ENCODE measurements at places on chromosomes 11 and 22. TPM values are rescaled to one million over a fixed set of nuclear protein-coding genes. Genes with fewer than 3 reads are reported as not detected.

GRCh38 chr11:113072237-113072858 lies 111.1 kb downstream of the NCAM1 start:
- DNase-seq: no peak

GRCh38 chr11:94302776-94303175 lies 1.6 kb upstream of the IZUMO1R start:
- no peak for DNase-seq

GRCh38 chr11:75041263-75041662 lies 52.5 kb downstream of the NEU3 start:
- no peak for DNase-seq

- DNase-seq: no peak
Measured at GRCh38 chr22:31927562-31927961, 16.8 kb upstream of the YWHAH start.

DNA sequence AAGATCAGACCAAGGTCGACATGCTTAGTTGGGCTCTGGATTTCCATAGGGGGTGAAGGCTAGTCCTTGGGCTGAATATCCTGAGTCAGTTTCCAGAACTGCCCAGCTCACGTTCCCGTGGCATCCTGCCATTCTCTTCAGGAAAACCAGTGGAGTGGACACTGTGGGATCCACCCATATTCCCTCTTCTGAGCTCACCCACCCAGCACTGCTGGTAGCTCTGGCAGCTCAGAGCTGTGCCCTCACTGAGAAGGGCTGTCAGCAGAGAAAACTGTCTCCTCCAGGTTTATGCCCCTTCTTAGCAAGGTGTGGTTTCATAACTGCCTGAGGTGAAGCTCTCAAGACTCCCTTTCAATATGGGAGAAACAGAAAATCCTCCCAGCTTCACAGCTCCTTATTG lies 111.7 kb downstream of the GGTLC2 start:
- no peak for DNase-seq

DNA sequence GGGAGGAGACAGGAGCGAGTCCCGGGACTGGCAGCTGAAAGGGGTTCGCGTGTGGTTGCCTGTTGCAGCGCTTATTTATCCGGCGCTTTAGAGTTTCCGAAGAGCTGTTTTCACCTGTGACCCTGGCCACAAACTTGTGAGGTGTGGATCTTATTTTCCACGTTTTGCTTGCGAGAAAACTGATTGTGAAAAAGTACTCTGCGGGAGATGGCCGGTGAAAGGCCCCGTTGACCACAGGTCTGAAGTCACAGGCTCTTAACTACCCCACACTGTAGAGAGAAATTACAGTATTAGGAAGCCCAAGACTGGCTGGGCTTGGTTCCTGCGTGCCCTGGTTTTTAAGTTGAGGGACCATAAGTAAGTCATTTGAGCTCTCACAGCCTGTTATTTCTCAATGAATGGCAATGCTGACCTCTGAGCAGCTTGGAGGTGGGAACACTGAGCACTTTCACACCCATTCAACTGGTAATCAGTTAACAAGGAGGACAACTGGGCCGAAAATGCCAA lies 379 bp upstream of the RAB38 start:
- no peak for DNase-seq

DNA sequence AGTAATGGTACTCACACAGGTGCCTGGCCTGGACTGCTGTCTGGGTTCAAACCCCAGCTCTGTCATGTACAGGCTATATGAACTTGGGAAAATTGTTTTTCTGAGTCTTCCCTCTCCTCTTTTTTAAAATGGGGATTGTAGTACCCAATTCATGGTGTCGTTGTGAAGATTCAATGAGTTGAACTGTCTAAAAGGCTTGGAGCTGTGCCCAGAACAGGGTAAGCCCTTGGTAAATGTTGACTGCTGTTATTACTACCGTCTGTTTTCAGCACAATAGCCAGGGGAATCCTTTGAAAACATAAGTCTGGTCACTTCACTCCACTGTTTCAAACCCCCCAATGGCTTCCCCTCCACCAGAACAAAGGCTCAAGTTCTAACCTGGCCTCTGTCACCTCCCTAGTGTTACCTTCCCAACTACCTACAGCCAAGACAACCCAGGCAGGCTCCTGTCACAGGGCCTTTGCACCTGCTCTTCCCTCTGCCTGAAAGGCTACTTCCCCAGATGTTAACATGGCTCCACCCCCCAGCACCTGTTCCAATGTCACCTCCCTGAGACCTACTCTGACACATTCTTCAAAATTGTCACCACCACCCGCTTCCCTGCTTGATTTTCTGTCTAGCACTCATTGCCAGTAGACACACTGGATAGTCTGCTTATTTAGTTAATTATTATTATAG lies 152.8 kb downstream of the CHST1 start:
- no peak for DNase-seq

DNA sequence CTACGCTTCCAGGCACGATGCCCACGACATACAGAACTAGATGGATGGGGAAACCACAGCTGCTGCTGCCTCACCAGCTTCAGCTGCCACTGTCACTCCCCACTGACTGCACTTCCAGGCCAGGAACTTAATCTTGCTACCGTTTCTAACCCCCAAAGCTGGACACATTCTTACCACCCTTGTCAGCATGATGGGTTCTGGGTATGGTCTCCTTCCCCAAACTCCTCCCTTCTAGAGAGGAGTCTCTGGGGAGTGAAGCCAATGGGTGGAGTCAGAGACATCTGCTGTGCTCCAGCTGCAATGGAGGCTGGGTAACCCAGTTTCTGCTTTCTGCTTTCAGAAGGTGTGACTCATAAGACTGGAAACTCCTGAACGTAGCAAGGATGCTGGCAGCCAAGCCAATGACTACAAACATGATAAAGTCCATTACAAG lies 87.0 kb upstream of the THY1 start:
- no peak for DNase-seq

GRCh38 chr11:30811226-30811755 lies 225.1 kb upstream of the MPPED2 start:
- DNase-seq: no peak

DNA sequence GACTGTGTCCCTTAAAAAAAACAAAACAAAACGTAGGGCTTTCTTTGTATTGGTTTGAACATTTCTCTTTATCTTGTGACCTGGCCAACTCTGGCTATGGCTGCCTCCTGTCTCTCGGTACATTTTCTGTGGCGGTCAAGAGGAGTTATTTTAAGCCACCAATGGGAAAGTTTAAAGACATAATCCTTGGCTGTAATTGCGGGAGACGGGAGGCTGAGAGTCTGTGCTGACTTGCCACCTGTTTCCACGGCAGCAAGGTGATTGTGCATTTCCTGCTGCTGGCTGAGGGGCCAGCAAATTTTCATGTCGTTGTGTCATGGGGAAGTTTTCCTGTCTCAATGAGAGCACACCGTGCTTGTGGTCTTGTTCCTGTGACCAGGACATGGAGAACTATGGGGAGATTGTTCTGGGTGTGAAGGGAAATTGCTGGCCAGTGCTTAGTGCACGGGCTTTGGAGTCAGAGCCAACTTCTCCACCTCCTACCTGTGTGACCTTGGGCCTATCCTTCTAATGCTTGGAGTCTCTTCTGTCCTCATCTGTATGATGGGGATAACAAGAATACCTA lies 11.0 kb downstream of the PTPRJ start:
- peak; percentile 72 for DNase-seq

DNA sequence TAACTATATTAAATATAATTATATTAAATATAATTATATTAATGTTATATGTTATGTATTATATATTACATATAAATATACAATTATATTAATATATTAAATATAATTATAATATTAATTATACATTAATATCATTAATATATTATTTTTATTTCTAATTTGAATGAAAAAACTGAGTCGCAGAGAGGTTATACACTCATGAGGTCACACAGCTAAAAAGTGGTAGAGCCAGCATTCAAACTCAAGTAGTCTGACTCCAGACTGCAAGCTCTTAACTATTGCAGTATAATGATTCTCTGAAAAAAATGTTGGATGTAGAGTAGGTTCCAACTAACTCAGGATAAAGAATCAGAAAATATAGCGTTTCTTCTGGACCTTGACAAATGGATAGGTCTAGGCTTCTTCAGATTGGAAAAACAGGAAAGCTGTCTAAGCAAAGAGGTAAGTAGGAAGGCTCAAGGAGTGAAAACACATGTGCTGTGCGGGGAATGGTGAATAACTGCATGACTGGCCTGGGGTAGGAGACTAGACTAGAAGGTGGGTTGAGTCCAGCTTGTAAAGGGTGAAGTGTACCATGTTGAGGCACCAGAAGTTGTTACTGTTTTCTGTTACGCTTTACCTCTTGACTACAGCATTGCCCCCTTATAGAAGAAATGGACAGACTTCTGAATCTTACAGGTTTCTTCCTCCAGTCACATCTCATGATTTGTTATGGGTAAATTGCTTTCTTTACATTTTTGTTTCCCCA lies 80.3 kb downstream of the TRIM44 start:
- no peak for DNase-seq

- DNase-seq: no peak
Measured at GRCh38 chr11:30349885-30350284, 27.0 kb downstream of the ARL14EP start.

GRCh38 chr11:105738986-105739795 lies 129.3 kb downstream of the GRIA4 start:
- no peak for DNase-seq

DNA sequence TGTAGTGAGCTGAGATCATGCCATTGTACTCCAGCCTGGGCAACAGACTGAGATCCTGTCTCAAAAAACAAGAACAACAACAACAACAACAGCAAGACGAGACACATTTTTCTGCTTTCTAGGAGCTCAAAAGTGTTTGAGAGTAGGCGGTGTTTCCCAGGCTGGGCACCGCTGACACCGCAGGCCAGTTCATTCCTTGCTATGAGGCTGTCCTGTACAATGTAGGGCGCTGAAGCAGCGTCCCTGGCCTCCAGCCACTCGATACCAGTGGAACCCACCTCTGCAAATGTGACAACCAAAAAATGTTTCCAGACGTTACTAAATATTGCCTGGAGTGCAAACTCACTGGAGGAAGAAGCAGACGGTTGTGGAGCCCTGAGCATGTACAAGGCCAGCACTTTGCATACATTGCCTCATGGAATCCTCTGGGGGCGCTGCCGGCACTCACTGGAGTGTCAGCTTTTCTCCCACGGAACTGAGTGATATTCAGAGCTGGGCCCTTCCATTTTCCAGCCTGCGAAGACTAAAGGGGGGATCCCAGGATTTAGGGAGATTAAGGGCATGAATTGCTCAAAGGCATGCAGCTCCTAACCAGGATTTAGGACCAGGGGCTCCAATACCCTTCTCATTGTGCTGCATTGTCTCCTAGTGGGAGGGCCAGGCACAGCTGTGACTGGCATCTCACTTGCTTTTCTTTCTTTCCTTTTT lies 5.8 kb upstream of the MIEF1 start:
- peak; percentile 84 for DNase-seq

DNA sequence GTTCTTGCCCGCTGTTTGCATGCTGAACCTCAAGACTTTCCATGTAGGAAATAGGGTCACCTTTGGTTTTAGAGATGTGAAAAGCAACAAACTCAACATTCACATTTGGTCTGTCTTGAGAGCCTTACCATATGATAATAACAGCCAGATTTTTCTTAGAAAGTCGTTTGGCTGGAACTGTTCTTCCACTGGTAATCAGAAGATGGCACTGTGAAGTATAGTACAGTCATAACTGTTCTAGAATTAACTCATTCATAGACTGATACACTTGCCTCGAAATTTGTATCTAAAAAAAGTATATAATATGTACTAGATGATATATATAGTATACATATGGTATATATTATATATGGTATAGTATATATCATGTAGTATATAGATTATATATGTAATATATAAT lies 12.3 kb downstream of the LUZP2 start:
- DNase-seq: no peak

DNA sequence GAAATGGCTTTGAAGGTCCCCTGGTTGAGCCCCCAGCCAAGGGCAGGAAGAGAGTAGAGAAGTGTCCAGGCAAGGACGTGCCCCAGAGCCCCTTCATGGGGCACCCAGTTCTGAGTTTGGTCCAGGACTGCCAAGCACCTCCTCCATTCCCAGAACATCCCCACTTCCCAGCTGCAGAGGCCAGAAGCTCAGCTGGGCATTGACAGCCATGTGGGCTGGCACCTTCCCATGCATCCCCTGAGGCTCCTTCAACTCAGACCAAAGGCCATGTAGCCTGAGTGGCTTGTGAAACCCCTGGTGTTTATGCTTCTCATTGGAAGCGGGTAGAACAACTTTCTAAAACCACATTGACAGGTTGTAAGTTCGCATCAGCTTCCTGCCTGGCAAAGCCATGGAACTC lies 789.6 kb downstream of the TBC1D22A start:
- no peak for DNase-seq

GRCh38 chr11:123093739-123094138 lies 31.8 kb upstream of the HSPA8 start:
- DNase-seq: no peak

GRCh38 chr11:57345555-57346211 lies 7.5 kb downstream of the P2RX3 start:
- DNase-seq: peak; percentile 84

DNA sequence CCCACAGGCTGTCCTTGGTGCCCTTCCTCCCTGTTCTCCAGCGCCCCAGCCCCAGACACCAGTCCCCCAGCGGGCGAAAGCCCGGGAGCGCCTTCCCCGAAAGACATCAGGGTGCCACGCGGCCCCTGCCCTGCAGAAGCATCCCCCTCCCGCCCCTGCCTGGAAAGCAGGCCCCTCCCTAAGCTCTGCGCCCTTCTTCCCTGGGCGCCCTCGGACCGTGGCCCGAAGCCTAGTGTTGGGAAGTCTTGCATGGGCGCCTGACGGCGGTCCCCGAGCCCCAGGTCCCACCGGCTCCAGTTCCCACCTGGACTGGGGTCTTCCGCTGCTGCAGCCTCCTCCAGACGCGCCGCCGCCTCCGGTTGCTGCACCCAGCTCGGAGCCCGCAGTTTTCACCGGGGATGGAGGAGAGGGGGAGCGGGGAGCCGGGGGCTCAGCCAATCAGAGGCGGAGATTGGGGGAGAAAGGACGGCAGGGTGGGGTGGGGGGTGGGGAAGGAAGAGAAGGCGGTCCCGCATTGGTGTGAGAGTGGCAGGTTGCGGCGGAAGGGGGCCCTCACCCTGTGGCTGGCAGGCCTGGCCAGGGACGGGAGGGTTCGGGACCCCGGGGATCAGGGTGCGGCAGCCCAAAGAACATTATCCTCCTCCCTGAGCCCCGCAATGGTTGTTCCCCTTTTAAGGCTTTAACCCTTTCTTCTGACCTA lies at the start of gene THY1:
TSS of gene THY1 (minus strand) at position 364 of the 700 bp plus-strand sequence. CDS start 2,267 bp downstream, outside the sequence.
- no peak for DNase-seq

- no peak for DNase-seq
Measured at GRCh38 chr11:94941131-94941530, 32.2 kb downstream of the CWC15 start.

- no peak for DNase-seq
Measured at GRCh38 chr11:66877588-66878385, 20.9 kb downstream of the LRFN4 start.

Gene SLC22A8
- total RNA-seq: not detected

Gene CRYBB2
- total RNA-seq: not detected

Gene APOBEC3A
- 0.24 TPM for total RNA-seq

Gene FGF4
- total RNA-seq: not detected

Gene PHLDA2
- 0.16 TPM for total RNA-seq

Gene CHID1
- 57.7 TPM for total RNA-seq

Gene SPON1
- total RNA-seq: 11.8 TPM

Gene ALDH3B2
- total RNA-seq: not detected

Gene P2RY6
- 0.25 TPM for total RNA-seq

Gene CDC42EP1
- 96.7 TPM for total RNA-seq

Gene OR4C6
- total RNA-seq: not detected
